ENCODE measurements at places on chromosomes 3 and 15. TPM values are rescaled to one million over a fixed set of nuclear protein-coding genes. Genes with fewer than 3 reads are reported as not detected.

Gene SLC6A11
- not detected for total RNA-seq

Gene ALDH1A2
- total RNA-seq = 2.3 TPM

Gene EFHB
- total RNA-seq = not detected

Gene SLC4A7
- total RNA-seq = 260 TPM

Gene SPATA12
- total RNA-seq = 0.07 TPM

Gene MME
- total RNA-seq = 25.8 TPM

Gene CPNE9
- total RNA-seq = not detected

Gene FRMD5
- total RNA-seq = 25.8 TPM

Gene GOLGA8N
- total RNA-seq = 3.0 TPM

Gene DENND4A
- total RNA-seq = 61.5 TPM

Gene SLC2A2
- total RNA-seq = not detected

Gene RPUSD3
- total RNA-seq = 30.1 TPM

Gene FOXB1
- total RNA-seq = not detected

Gene PLA2G4D
- not detected for total RNA-seq

Gene SH2D7
- total RNA-seq = not detected

Gene GATA2
- 38.3 TPM for total RNA-seq

Gene RASGRF1
- total RNA-seq = not detected

Gene FBLN2
- 0.22 TPM for total RNA-seq

Gene FBXL22
- total RNA-seq = 0.13 TPM

Gene CCNDBP1
- 77.0 TPM for total RNA-seq

Gene DUOX2
- total RNA-seq = not detected

Gene PIGBOS1
- total RNA-seq = 10.0 TPM

Gene GOLGA8T
- not detected for total RNA-seq

Gene TNFSF10
- 25.8 TPM for total RNA-seq

Gene UBA7
- 20.9 TPM for total RNA-seq

Gene MAN2A2
- 21.6 TPM for total RNA-seq

Gene NLGN1
- 52.5 TPM for total RNA-seq

Gene GOLGA8G
- total RNA-seq = not detected

Gene GPR176
- 46.4 TPM for total RNA-seq

Gene MAGEL2
- not detected for total RNA-seq

Gene CCDC39
- 0.14 TPM for total RNA-seq

Gene ULK4
- total RNA-seq = 27.4 TPM

Gene GABRR3
- total RNA-seq = not detected

Gene TNFAIP8L3
- total RNA-seq = 60.8 TPM

Gene CLRN1
- not detected for total RNA-seq

Gene RHOV
- not detected for total RNA-seq

Gene IQCH
- 2.4 TPM for total RNA-seq

Gene C3orf38
- total RNA-seq = 31.2 TPM

Gene IMPG2
- total RNA-seq = 0.50 TPM

Gene NR2E3
- 0.27 TPM for total RNA-seq

Gene PODXL2
- total RNA-seq = 4.4 TPM

Gene CPLX3
- total RNA-seq = not detected

Gene TMEM108
- total RNA-seq = 0.29 TPM

Gene CIP2A
- 72.9 TPM for total RNA-seq

Gene ECE2
- not detected for total RNA-seq

Gene GOLGB1
- total RNA-seq = 64.9 TPM

Gene SERPINI1
- total RNA-seq = 1.5 TPM

Gene GOLGA8J
- total RNA-seq = not detected

Gene ISLR
- total RNA-seq = 0.07 TPM

Gene GP9
- not detected for total RNA-seq

Gene PXK
- total RNA-seq = 31.7 TPM

All from thoracic aorta endothelial cell (primary cell).